Upper lobe of left lung (tissue), 6 donors: ENCODE measurements at places on chromosomes 3 and 15. TPM values are rescaled to one million over a fixed set of nuclear protein-coding genes. Genes with fewer than 3 reads are reported as not detected.

DNA sequence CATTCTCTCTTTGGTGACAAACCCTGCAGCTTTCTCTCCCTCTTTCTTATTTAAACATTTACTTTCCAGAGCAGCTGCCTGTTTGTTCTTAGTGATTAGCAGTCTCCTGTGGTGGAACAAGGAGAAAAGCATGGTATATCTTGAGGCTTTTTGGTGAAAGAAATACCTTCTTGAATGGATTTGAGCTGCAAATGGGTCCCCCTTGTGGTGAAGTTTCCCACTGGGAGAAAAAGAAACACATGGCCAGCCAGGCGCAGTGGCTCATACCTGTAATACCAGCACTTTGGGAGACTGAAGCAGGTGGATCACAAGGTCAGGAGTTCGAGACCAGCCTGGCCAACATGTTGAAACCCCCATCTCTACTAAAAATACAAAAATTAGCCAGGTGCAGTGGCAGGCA lies 48.3 kb upstream of the ACP3 start:
- no peak for DNase-seq

DNA sequence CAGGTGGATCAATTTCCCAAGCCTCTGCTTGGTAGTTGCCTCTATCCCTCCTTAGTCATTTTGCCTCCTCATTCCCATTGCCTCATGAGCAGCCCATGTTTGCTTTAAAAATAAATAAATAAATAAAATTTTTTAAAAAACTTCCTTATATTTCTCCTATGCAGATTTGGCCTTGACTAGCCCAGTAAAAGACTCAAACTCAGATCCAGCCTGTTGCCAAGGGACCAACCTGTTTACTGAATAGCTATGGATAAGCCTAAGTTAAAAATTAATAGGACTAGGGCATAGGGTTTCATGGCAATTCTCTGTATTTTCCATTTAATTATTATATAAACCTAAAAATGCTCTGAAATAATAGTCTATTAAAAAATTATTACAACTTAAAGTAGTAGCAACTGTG lies 384.4 kb downstream of the RSL24D1 start:
- DNase-seq = no peak

Gene GDPGP1
- total RNA-seq = 10.8 TPM

- DNase-seq = no peak
Observed at GRCh38 chr15:71051539-71051938, 63.7 kb upstream of the THSD4 start.

Gene OCA2
- total RNA-seq = 2.7 TPM

Gene C3orf22
- total RNA-seq = not detected

DNA sequence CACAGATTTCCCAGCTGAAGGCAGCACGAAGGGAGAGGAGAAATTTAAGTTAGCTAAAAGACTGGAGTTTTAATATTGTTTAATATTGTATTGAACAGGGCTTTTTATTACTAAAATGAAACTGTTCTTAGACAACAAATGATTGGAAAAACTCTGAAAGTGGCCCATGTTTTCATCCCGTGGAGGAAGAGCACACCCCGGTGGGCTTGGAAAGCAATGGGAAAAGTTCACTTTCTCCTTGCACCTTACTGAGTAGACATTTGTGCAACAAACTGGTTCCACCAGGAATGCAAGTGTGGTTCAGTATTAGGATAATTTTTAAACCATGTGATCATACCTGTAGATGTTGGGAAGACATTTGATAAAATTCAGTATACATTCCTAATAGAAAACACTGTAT lies 8.2 kb upstream of the ESYT3 start:
- DNase-seq = no peak

- DNase-seq = peak; percentile 43
Observed at GRCh38 chr3:105353485-105354161, 13.1 kb upstream of the ALCAM start.

DNA sequence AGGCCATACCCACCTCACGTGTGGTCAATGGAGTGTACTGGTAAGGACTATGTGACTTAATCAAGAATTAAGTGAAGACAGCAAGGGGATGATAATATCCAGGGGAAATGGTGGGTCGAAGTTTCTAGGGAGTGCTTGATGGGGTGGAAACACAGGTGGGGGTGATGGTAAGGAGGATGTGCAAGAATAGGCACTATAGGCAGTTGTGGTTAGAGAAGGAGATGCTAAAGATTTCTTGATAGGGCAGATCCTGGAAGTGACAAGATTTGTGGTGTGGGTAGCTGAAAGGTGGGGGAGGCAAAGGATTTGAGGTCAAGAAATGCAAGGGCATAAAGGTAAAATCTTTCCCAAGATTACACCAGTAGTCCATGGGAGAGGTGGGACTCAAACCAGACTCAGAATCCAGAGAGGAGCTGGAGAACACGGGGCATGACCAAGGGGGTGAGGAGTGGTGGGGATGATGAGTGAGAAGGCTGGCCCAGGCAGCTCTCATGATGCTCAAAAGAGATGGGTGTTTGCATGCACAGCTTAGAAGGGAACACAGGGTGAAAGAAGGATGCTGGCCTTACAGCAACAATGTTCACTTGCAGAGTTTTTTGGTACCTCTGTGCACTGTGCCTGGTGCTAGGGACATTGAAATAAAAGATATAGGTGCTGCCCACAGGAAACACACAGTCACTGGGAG lies 78.4 kb downstream of the CCR1 start:
- no peak for DNase-seq

DNA sequence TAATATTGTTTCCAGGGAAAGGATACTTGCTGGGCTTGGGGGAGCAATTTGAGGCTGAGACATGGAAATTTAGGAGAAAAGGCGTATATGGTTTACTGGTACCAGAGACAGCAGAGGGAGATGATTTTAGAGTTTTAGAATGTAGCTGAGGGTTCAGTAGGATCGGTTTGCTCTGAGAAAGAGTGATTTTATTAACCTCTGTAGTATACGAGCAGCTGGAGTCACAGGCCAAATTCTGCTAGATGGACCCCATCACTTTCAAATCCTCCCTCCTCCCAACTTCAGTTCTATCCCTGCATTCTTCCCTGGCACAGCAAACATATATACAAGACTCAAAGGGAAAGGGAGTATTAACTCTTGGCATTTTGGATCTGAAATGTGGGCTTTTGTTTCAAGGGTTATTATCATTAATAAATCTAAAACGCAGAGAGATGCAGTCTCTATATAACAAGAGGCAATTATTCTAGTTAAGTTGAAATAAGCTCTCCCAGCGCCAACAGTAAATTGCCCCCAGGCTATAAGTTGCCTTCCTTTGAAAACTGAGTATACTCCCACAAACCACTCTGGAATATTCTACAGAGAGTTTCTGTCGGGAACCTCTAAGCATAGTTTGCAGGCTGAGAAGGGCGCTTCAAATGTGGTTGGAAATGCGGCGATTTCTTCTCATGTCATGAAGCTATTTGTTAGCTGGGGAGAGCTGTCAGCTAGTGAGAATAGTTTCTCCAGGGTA lies 5.4 kb downstream of the CRABP1 start:
- DNase-seq = no peak

Gene ZNF385D
- 0.76 TPM for total RNA-seq

Gene CDHR4
- total RNA-seq = 6.0 TPM

DNA sequence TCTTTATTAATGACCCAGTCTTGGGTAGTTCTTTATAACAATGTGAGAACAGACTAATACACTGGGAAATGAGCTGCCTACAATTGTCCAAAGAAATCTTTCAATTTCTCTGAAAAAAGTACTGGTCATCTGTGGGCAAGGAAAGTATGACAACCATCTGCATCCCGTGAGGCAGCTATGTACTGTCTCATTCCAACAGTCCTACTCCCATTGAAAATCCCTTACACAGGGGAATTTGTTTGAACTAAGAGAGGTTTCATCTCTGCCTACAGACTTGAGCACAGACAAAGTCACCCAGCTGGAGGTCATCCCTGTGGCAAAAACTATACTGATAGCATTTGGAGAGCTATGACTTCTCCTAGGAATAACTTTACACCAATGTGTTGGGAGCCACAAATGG lies 27.1 kb downstream of the SHC4 start:
- no peak for DNase-seq

DNA sequence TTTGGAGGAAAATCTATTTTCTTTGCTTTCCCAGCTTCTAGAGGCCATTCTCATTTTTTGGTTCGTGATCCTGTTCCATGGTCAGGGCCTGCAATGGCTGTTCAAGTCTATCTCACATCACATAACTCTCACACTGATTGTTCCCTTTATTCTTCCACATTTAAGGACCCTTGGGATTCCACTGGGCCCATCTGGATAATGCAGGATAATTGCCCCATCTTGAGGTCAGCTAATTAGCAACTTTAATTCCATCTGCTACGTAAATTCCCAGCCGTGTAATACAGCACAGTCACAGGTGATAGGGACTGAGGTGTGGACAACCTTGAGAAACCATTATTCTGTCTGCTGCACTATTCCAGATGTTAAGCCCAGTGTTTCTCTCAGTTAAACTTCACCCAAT lies 311.6 kb upstream of the CNTN4 start:
- DNase-seq = no peak

DNA sequence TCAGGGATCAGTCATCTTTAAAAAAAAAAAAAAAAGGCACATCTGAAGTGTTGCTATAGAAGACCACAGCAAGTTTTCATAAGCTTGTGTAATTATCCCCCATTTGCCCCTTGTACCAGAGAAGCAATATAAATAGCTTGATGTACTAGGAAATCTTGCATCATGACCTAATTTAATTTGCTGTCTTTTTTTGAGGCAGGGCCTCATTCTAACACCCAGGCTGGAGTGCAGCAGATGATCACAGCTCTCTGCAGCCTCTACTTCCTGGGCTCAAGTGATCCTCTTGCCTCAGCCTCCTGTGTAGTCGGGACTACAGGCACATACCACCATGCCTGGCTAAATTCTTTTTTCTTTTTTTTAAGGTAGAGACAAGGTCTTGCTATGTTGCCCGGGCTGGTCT lies 88.7 kb downstream of the ARIH1 start:
- DNase-seq = no peak

- DNase-seq = no peak
Observed at GRCh38 chr3:108475220-108475782, 35.1 kb downstream of the MYH15 start.

Gene HCLS1
- total RNA-seq = 234 TPM

GRCh38 chr3:17579289-17580031 lies 163.0 kb downstream of the TBC1D5 start:
- no peak for DNase-seq

GRCh38 chr3:49198611-49199230 lies 27.3 kb downstream of the KLHDC8B start:
- DNase-seq = no peak

Gene RYR3
- 0.14 TPM for total RNA-seq

Gene NOX5
- total RNA-seq = not detected

GRCh38 chr3:177089110-177089509 lies 108.2 kb downstream of the TBL1XR1 start:
- no peak for DNase-seq

DNA sequence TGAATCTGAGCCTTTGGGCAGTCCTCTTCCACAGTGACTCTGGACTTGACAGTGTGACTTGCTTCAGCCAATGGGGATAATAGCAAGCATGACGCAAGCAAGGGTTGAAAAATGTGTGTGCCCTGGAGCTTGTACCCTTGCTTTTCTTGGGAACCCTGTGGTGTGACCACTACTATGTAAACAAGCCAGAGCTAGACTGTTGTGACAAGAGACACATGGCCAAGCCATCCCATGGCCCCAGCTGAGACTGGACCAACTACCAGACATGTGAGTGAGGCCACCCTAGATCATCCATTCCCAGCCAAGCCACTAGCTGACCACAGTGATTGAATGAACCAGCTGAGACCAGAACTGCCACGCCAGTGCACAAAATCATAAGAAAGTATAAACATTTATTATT lies 11.8 kb downstream of the MYO1E start:
- no peak for DNase-seq

- DNase-seq = no peak
Observed at GRCh38 chr3:72604328-72604727, 243.9 kb downstream of the SHQ1 start.

Gene DNAJB11
- total RNA-seq = 15.3 TPM

GRCh38 chr3:169146866-169147237 lies 516.7 kb downstream of the MECOM start:
- DNase-seq = no peak

Gene YEATS2
- total RNA-seq = 32.8 TPM

Gene CLPX
- total RNA-seq = 88.5 TPM

Gene AMT
- 13.4 TPM for total RNA-seq

Gene VPS13C
- total RNA-seq = 83.8 TPM

- no peak for DNase-seq
Observed at GRCh38 chr3:127369356-127369935, 81.6 kb upstream of the PRR20G start.

DNA sequence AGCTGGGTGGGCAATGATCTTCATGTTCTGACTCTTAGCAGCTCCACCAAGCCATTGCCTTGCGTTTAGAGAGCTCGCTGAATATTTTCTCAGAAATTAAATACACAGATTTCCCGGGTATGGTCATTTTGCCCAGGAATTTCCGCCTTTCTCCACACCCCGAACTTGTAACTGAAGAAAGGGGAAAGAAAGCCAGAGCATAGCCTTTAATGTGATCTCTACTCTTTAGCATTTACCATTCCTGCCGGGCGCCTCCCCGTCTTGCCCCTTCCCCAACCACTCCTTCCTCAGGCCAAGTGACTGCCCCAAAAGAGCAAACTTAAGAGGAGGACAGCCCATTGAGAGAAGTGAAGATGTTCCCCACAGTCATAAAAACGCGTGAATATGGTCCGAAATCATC lies 53.1 kb downstream of the LMCD1 start:
- no peak for DNase-seq

DNA sequence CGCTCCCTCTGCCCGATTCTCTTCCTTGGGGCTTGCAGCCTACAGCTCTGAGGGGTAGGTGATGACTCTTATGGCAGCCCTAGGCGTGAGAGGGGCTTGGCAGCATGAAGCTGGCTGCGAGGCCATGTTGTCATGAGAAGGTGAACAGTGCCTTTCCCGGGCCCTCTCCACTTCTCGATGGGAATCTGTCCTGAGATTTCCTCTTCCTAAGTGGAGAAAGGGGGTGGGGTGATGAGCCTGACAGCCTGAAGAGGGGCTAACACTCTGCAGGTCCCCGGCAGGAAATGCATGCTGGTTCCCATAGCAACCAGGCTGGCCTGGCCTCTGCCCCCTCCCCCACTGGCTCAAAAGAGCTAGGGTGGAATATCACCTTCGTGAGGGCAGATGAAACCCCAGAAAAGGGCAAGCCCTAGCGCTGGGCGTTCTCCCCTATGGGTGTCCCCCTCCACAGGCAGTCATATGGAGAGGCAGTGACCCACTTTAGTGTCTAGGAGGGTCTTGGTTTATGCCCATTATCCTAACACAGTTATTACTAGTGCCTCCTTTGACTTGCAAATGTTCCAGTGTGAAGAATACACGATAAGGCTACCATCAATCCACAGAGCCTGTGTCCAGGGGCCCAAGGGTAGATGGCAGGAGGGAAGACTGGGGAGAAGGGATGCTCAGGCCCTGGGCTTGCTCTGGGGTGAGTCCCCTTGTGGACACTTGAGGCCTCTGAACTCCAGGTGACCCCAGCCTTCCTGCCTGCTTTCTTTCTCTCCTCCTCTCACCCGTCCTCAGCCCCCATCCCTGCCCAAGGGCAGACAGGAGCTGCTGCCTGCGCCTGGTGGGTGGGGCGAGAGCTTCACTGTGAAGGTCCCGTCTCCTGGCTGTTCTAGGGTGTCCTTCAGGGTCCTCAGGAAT lies 13.2 kb downstream of the EPHB3 start:
- DNase-seq = no peak
